Putamen (tissue), 1 donor: ENCODE measurements at places on chromosomes 5 and 9.

- DNase-seq = no peak
Measured at GRCh38 chr9:74173284-74173683, 323.9 kb upstream of the RORB start.

- DNase-seq = no peak
Measured at GRCh38 chr5:86570427-86571083, 47.2 kb upstream of the COX7C start.

- DNase-seq = no peak
Measured at GRCh38 chr5:170095646-170096045, 10.1 kb upstream of the FOXI1 start.

DNA sequence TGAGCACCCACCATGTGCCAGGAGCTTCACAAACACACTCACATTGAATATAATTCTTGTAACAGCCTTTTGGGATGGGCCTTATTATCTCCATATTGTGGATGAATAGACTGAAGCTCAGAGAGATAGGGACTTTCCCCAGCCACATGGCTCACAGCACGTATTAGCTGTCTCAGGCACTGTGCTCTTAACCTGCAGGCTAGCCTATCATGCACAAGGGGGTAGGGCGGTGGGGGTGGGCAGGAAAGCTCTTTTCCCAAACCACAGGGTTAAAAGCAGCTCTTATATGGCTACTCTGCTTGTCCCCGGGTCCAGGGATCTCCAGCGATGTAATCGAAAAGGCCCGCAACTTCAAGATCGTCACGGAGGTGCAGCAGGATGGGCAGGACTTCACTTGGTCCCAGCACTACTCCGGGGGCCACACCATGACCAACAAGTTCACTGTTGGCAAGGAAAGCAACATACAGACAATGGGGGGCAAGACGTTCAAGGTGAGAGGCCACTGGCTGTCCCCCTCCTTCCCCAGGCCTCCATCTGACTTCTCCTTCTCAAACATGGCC lies 2.6 kb downstream of the FABP6 start:
- no peak for DNase-seq

GRCh38 chr5:91156242-91156641 lies 226.9 kb downstream of the ARRDC3 start:
- no peak for DNase-seq

- DNase-seq = no peak
Measured at GRCh38 chr5:178212241-178213002, 8.1 kb downstream of the HNRNPAB start.

DNA sequence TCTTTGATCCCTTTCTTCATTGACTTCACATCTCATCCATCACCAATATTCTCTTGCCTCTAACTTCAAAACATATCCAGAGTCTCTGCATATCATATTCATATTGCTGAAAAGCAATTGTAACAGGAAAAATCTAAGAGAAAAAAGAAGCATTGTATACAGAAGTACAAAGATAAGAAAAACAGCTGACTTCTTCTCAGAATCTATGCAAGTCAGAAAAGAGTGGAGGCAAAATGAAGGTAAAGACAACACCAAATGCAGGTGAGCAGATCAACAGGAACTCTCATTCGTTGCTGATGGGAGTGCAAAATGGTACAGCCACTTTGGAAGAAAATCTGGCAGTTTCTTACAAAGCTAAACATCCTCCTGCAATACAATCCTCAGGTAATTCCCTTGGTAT lies 155.6 kb downstream of the PHF2 start:
- no peak for DNase-seq

GRCh38 chr9:77807281-77807683 lies 159.2 kb upstream of the GNA14 start:
- no peak for DNase-seq

GRCh38 chr5:64165500-64166200 lies at the start of gene RNF180:
Gene RNF180 (plus strand): TSS chr5:64165843. CDS start chr5:64200808, 34,965 bp downstream.
- DNase-seq = peak; percentile 49

GRCh38 chr5:128304791-128305190 lies 221.2 kb downstream of the SLC12A2 start:
- no peak for DNase-seq

- DNase-seq = peak; percentile 65
Measured at GRCh38 chr5:150544611-150545219, 36.8 kb downstream of the NDST1 start.

GRCh38 chr9:126861707-126862103 lies 1.3 kb downstream of the ZBTB34 start:
- no peak for DNase-seq

DNA sequence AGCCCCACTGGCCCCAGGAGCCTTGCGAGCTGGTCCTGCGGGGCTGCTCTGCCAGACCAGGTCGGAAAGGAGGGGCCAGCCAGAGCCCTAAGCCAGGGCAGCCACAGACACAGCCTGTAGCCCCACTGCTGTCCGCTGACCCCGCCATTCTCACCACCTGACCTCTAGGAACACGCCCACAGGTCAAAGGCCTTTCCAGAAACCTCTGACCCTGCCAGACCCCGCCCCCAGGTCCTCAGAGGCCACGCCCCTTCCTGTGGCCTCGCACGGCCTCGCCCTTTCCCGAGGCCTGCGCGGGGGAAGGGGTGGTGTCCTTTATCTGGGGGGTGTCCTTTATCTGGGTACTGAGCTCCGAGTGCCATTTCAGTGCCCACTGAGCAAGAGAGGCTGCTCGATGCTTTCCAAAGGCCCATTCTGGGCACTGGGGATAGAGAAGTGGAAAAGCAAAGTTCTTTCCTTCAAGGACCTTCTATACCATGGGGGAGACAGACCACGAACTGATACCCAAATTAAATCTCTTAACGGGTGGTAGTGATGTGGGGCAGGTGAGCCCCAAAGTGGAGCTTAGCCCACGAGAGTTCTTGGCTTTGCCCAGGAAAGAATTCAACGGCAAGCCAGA lies 46.5 kb downstream of the P4HA2 start:
- DNase-seq = no peak
